ENCODE measurements at places on chromosomes 1 and 21.

GRCh38 chr1:108643492-108644335, 17.2 kb downstream of the HENMT1 start:
- peak; percentile 80 for DNase-seq

DNA sequence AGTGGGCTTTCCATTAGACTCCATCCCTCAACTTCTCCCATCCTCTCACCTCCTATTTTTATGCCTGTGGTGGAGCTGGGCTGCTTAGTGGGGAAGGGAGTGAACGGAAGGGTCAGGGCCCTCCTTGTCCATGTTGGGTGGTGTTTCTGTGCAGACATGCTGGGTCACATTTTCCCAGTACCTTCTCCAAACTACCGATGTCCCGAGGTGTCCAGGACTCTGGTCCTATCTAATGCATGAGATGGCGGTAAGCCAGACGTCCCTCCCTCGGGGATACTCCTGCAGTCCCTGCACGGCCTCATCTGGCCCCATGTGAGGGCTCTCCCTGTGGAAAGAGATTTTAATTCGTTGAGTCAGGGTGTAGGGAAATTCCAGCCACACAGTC, 61.0 kb downstream of the OBSCN start:
- no peak for DNase-seq

GRCh38 chr1:211335522-211336157, 9.0 kb downstream of the TRAF5 start:
- DNase-seq = peak; percentile 25

DNA sequence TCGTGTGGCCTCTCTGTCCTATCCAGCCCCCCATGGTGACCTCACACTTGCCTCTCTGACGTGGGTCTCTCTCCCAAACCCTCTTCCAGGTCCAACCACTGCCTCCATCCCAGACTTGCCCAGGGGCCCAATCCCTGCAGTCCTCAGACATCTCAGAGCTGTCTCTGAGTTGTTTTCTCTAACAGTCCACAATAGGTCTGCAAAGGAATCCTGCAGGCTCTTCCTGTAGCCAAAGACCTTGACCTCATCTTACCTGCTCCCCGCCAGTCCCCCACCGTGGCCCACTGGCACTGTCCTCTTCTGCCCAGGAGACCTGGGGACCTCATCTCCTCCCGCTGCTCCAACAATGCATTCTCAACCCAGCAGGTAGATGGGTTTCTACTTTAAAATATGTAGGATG, 10.0 kb downstream of the RNF187 start:
- DNase-seq = no peak

- DNase-seq = no peak
These were observed 41.0 kb upstream of the GREM2 start for GRCh38 chr1:240652961-240653409.

DNA sequence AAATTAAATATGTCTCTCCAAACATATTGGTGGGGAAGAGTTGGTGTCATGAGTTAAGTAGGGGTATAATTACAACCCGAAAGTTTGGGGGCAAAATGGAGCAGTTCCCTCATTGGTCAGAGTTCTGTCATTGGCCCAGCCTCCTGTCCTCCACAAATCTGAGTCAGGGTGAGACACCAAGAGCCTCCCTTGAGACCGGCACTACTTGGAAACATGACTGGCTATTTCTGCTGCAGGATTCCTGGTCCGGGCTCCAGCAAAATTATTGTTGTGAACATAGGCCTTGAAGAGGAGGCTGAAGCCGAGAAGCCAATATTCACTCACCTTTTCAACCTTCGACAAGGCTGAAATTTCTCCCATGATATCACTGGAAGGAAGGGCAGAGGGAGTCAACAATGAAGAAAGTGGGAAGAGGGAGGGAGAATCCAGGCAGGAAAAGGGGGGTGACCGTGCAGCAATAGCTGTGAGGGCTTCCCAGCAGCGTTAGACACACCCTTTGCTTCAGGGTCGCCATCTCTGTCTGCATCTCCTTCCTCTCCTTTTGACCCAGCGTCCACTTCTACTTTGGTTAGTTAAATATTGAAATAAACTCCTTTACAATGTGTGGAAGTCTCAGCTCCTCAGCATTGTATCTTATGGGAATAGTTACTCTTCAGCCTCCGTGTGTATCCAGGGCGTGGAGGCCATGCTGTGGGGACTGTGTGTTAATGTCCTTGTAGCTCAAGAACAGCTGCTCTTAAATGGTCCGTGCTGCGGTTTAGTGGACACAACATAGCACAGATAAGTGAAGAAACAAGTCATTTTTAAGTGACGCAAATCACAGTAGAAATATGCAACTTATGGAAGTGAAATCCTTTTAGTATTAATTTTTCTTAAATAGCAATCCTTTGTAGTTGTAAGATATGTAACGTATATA, 307.4 kb downstream of the DISC1 start:
- DNase-seq = no peak

DNA sequence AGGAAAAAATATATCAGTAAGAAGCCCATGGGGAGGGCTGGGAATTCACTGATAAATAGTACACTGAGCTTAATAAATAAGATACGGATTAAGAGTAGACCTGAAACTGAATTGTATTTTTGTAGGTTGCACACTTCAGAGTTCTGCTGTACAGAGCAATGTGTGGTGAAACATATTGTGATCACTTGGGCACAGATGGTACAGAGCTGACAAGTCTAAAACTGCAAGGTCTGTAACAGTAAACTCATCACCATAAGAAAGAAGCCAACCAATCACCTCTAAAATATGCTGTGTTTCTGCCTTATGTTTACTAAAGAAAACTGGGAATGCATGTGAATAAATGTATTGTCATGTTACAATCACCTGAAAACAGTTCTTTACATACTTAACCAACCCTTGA, 360.7 kb downstream of the MRPL39 start:
- no peak for DNase-seq

DNA sequence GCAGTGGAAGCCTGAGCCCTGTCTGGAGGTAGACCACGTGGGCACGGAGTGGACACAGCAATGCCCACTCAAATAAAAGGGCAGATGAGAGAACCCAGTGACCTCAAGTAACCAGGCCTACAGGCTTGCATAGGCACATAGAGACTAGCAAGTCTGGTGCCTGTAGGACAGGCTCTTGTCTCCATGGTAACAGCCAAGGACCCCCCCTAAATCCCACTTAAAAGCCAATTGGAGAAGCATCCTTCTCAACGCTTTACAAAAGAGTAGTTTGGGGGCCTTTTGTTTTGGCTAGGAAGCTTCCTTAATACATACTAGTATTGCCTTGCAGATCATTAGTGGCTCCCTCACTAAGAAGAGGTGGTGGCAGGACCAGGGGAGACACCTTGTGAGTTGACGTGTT, 63.9 kb downstream of the VWA5B1 start:
- DNase-seq = no peak

DNA sequence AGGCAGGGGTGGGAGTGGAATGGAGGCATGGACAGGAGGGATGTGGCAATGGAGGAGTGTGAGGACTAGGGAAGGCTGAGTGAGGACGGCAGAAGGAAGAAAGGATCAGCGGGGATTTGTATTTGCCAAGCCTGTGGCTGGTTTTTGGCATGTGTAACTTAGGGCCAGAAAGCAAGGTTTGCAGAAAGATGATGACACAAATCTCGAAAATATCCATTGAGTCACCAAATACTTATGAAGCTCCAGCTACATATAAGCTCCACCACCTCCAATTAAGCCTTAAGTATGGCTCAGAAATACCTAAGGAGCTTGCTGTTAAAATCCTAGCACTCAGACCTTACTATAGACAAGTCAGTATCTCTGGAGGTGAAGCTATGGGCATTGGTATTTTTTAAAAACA, 90.1 kb downstream of the OMA1 start:
- no peak for DNase-seq

DNA sequence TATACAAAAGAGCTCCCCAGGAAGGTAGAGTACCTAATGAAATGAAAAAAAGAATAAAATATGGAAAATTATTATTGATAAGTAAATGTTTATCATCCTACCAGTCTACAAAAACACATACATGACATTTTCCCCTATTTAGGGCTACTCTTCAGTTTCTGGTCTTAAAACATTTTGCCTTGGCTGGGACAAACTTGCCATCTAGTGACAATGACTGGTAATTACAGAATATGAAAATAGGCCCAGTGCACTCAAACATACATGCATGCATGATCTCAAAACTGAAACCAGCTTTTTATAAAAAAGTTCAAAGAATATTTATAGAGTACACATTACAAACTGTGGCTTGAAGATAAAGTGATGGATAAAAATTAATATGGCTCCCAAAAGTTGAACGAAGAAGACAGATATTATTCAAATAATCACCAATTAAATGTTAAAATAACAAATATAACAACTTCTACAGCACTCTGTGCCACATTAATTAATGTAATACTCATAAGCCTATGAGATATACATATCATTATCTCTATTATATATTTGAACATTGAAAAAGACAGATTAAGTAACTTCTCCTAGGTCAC, 10.5 kb upstream of the RNPC3 start:
- peak; percentile 68 for DNase-seq

- peak; percentile 68 for DNase-seq
These were observed 22.9 kb upstream of the DISC1 start for GRCh38 chr1:231603598-231604275.

DNA sequence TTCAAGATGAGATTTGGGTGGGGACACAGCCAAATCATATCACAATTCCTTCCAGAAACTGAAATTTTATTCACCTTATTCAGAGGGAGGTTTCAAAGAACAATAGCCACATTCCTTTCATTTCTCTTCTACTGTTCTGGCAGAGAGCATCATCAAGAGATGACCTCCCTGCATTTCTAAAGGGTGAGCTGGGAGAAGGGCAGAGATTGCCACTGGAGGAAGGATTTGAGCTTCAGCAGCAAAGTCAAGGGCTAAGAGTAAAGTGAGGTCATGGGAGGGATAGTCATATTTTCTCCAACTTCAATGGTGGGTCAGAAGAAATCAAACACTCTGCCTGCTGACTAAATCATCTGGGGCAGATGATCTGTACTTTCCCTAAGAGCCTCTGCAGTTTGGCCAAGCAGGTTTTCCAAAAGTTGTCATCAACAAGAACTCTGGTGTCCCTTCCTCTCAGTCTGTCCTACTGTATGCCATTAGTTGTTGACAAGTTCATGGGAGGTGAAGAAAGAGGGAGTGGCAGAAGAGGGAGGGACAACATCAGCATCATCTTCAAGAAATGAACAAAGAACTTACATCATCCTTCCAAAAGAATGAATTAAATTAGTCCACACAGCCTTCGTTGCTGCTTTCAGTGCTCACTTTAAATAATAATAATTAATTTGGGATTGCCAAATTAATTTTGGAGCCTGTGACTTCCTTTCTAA, 298.3 kb downstream of the ASTN1 start:
- DNase-seq = no peak

DNA sequence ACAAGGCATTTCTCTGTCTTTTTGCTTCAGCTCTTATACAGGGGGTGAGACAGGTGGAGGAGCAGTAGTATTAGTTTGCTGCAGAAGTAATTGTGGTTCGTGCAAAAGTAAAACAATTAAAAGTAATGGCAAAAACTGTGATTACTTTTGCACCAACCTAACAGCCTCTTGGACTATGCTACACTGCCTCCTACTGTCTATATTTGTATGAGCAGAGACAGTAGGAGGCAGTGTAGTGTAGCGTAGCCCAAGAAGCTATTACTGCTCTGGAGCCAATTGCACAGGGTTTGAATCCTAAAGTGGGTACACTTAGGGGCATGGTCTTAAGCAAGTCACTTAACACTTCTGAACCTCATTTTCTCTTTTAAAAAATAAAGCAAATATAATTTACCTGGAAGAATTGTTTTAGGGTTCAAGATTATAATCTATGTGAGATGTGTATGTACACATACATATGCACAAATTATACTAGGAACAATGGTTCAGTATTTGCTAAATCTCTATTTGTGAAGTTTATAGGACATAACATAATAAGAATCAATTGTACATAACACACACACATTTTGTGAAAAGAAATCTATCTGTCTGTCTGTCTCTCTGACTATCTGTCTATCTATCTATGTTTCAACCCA, 103.8 kb downstream of the BRINP3 start:
- no peak for DNase-seq

GRCh38 chr1:169160845-169161495, 54.5 kb downstream of the ATP1B1 start:
- DNase-seq = no peak

GRCh38 chr1:64173336-64173940, 30.0 kb upstream of the UBE2U start:
- DNase-seq = no peak

GRCh38 chr1:90650401-90650800, 66.7 kb downstream of the BARHL2 start:
- DNase-seq = no peak

- no peak for DNase-seq
These were observed 58.5 kb downstream of the PKN2 start for GRCh38 chr1:88742531-88742930.

DNA sequence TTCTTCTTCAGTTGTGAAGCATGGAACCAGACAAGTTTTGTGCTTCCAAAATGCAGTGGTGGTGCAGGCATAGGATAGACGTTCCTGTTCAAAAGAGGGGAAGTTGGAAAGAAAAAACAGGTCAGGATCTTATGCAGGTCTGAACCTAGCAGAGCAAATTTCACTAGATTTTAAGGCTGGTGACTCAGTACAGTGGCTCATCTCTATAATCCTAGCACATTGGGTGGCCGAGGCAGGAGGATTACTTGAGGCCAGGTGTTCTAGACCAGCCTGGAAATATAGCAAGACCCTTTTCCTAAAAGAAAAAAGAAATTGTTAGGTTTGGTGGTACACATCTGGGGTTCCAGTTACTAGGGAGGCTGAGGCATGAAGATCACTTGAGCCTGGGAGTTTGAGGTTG, 88.1 kb downstream of the OBSCN start:
- DNase-seq = no peak

- no peak for DNase-seq
These were observed 209.9 kb downstream of the FAF1 start for GRCh38 chr1:50750021-50750619.

DNA sequence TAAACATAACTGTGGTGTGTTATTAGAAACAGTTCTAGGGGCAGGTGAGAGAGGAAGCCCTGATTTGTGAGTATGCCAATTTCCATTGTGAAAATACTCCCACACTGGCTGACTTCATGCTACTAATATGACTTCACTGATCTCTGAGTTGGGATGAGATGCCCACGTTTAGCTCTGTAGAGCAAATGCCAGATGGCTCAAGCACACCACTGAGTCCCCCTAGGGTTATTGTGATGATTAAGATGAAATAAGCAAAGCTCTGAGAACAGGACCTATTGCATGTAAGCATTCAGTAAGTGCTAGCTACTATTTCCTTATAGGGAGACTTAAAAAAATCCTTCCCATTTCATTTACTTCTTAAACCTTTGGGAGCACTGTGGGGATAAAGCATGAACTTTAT, 117.6 kb downstream of the CENPF start:
- DNase-seq = no peak
